ENCODE measurements at places on chromosomes 12 and 14.

GRCh38 chr12:3317841-3318501 lies 173.0 kb upstream of the PRMT8 start:
- H3K4me3 ChIP-seq: no peak overlapping the region
- no peaks in the 10 kb centered on the region for H3K27me3 ChIP-seq
- DNase-seq: no peak
- H3K4me1 ChIP-seq: no peaks in the 10 kb centered on the region
- no peak overlapping the region for H3K27ac ChIP-seq

DNA sequence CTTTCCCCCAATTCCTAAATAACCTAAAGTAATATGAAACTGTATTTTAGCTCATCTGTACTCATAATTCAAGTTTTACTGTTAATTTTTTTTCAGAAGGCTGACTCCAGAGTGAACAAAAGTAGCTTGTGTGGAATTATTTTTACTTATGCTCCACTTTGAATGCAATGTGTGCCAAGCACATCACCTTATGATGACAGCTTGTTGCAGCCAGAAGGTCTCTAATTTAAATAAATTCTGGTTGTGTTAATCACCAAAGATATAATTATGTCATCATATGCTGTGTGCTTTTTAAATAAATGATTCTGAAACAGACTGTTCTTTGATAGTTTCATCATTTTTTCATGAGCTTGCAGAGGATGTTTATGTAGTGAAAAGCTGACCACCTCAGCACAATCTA lies 283.1 kb downstream of the TMEM117 start:
- H3K4me3 ChIP-seq: no peak overlapping the region
- no peak overlapping the region for H3K27ac ChIP-seq
- no peaks in the 10 kb centered on the region for H3K27me3 ChIP-seq
- no peak for DNase-seq

- H3K27ac ChIP-seq: peak overlapping the region; percentile 76
- peaks cover 21% of the 10 kb centered on the region for H3K4me1 ChIP-seq
- peak overlapping the region; percentile 91 for H3K4me3 ChIP-seq
- no peaks in the 10 kb centered on the region for H3K36me3 ChIP-seq
- H3K27me3 ChIP-seq: peaks cover 17% of the 10 kb centered on the region
These were observed 626 bp downstream of the TXNDC16 start for GRCh38 chr14:52551696-52552062.

DNA sequence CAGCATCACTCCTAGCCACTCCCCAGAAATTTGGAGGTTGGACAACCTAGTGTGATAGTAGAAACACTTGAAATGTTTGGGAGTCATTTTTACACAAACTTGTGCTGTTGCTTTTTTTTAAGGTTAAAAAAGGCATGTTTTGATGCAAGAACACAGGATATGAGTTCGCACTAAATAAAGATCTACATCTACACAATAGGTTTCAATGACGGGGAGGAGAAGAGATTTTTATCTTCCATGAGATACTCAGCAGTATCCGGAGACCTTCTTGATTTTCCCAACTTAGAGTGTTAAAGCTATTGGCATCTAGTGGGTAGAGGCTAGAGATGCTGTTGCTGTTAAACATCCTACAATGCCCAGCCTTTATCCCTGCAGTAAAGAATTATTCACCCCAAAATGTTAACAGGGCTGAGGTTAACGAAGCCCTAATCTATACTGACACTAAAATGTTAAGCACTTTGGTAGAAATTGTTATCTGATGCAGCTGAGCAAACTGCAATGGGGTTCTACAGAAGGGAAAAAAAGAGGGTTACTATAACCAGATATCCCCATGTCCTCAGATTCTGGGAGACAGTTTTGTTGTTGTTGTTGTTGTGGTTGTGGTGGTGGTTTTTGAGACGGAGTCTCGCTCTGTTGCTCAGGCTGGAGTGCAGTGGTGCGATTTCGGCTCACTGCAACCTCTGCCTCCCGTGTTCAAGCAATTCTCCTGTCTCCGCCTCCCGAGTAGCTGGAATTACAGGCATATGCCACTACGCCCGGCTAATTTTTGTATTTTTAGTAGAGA lies 14.0 kb upstream of the PCNX1 start:
- DNase-seq: no peak
- no peaks in the 10 kb centered on the region for H3K27me3 ChIP-seq
- no peak overlapping the region for H3K4me3 ChIP-seq
- H3K36me3 ChIP-seq: no peaks in the 10 kb centered on the region

DNA sequence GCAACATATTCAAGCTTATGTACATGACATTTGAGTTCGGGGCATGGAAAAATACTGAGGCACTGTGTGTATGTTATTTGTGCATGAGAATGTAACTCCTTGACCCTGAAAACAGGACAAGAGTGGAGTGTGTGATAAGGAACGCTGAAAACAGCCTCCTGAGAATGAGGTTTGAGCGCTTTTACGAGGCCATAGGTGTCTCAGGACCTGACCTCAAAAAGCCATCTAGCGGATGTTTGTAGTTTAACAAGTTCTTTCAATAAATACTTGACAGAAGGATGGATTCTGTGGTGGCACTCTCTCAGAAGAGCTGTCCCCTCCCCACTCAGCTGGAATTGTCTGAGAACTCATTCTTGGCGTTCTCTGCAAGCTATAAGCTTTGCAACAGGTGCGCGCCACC lies 350.5 kb upstream of the TMTC1 start:
- H3K27me3 ChIP-seq: no peaks in the 10 kb centered on the region
- DNase-seq: peak; percentile 72
- H3K27ac ChIP-seq: no peak overlapping the region

GRCh38 chr14:95227279-95227860 lies 70.0 kb upstream of the DICER1 start:
- DNase-seq: peak; percentile 17
- H3K4me1 ChIP-seq: 0 out of 2 replicates have a peak, but pooled peaks cover under 1% of the 10 kb centered on the region
- H3K36me3 ChIP-seq: no peaks in the 10 kb centered on the region
- no peak overlapping the region for H3K4me3 ChIP-seq
- no peaks in the 10 kb centered on the region for H3K27me3 ChIP-seq

All from GM23338 (cell line).